ENCODE measurements at places on chromosomes 1 and 21.

GRCh38 chr1:185317886-185318310 lies 855 bp upstream of the IVNS1ABP start:
- peak; percentile 54 for DNase-seq

DNA sequence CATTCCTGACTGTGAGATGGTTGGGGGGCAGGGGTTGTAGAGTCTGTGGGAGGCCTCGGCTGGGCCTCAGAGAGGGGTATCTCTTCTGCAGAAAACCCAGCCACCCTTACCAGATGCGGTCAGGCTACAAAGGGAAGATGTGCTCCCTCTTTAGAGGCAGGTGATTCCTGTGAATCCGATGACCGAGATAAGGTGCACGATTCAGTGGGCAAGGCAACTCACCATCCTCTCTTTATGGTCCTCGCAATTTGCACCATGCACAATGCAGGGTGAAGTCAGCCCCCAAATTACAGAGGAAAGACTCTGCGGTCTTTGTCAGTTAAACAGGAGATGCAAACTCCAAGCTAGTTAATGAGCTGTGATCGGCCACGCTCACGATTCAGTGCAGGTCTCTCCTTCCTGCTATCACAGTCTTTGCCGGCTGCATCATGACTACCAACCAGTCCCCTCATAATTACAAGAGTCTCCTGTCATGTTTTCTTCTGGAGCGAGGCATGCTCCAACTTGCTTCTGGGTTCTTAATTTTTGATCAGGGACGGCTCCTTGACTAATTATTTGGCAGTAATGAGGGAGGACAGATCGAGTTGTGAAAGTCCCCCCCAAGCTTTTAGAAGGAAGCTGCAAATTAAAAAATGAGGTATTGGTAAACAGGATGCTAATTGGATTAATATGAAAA lies 12.5 kb downstream of the TP73 start:
- DNase-seq, result no peak

DNA sequence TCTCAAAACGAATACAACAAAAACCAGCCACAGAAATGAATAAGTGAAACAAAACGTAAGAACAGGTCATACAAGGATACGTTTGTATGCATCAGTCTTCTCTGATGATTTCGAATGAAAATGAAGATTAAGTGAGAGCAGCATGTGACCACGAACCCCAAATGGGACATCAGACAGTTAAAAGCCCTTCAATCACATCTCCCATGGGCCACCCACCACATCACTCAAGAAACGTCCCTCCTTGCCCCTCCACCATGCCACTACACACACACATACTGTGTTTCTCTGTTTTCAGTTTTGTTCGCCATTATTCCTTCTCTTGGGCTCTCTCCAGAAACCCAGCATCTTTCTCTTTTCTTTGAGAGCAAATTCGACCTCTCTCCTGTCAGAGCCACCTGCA lies 355.6 kb upstream of the KAZN start:
- no peak for DNase-seq

GRCh38 chr1:175221557-175222175 lies 29.1 kb upstream of the KIAA0040 start:
- DNase-seq, result no peak

DNA sequence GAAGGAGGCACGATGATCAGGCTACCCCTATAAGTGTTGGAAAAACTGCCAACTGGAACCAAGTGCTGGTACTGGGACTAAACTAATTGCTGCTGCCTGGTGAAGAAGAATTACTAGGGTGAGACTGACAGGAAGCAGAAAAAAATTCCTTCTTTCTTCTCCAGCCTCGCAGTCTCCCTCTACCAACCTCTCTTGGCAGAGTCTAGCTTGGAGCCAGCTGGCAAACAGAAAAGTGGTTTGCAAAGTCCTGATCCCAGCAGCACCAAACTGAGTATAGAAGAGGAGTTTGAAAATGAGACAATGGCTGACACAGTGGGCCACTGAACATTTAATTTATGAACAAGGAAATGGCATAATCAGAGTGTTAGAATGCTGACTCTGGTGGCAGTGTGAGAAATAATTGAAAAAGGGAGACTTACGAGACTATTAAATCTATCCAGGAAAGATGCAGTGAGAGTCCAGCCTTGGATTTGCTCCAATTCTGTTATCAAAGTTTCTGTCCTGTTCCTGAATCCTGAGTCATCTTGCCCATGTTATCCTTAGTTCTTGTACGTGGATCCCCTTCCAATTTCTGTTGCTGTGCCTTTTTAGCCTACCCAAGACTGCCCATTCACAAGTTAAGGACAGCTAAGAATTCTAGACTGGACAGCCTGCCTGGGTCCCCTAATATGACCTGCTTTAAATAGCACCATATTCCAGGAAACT lies 23.7 kb upstream of the DISP1 start:
- no peak for DNase-seq

GRCh38 chr21:41460578-41461527 lies 34.8 kb downstream of the MX1 start:
- peak; percentile 14 for DNase-seq

DNA sequence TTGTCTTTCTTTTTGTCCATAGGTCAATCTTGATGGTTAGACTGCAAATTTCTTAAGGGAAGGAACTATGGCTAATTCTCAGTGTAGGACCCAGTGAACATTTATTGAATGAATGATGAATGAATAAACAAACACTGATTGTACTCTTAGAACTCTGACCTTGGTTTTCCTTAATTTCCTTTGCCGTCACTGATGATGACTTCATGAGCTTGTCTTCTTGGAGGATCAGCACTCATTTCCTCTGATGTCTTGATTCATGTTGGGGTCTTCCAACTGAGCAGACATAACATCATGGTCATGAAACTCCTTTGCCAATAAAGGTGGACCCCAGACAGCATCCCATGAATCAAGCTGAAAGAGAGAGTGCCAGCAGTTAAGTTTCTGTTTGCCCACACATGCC lies 96.3 kb downstream of the PLPP3 start:
- no peak for DNase-seq

GRCh38 chr1:96598416-96599168 lies 123.0 kb upstream of the PTBP2 start:
- DNase-seq, result no peak
